ENCODE measurements at places on chromosomes 16 and 17.
A peak's percentile ranks its signal among the peaks of the same experiment; 100 is the strongest.

DNA sequence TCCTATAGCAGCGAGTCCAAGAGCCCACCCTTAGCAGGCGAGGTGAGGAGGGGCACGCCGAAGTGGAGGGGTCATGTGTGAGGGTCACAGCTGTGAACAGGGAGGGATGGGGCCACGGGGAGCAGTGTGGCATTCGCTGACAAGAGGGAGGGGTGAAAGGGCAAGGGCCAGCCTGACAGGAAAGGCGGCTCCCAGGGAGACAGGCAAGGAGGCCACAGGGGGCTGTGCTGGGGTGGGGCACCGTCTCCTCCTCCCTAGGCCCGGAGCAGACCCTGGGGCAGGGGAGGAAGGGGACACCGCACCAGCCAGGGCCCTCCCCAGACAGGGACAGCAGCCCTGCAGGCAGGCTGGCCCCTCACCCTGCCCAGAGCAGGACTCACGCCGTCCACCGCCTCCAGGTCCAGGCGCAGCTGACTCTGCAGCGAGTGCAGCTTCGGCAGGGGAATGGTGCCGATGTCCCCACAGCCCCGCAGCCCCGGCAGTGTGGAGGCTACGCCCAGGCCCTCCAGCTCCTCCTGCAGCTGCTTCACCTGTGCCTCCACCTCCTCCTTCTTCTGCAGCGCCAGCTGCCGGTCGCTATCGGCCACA is 15.1 kb downstream of the GNPTG start:
- no peak for DNase-seq

- DNase-seq, result peak; percentile 57
These were observed 574.6 kb upstream of the HSBP1 start for GRCh38 chr16:83233153-83233552.

- DNase-seq, result no peak
These were observed 220.2 kb upstream of the TBX2 start for GRCh38 chr17:61179380-61179806.

GRCh38 chr16:17084130-17084529 is 386.6 kb downstream of the XYLT1 start:
- DNase-seq, result no peak

- peak; percentile 17 for DNase-seq
These were observed 320.5 kb upstream of the TNRC6C start for GRCh38 chr17:77637818-77638575.

- DNase-seq, result peak; percentile 36
These were observed 9.6 kb downstream of the ZNF205 start for GRCh38 chr16:3121851-3122467.

GRCh38 chr16:87145181-87146176 is 171.7 kb downstream of the C16orf95 start:
- peak; percentile 82 for DNase-seq

GRCh38 chr16:29676989-29677785 is 1.8 kb upstream of the QPRT start:
- DNase-seq, result no peak

- no peak for DNase-seq
These were observed 95.3 kb upstream of the RPL38 start for GRCh38 chr17:74108126-74108705.

- no peak for DNase-seq
These were observed 28.4 kb upstream of the PMP22 start for GRCh38 chr17:15293558-15293957.

DNA sequence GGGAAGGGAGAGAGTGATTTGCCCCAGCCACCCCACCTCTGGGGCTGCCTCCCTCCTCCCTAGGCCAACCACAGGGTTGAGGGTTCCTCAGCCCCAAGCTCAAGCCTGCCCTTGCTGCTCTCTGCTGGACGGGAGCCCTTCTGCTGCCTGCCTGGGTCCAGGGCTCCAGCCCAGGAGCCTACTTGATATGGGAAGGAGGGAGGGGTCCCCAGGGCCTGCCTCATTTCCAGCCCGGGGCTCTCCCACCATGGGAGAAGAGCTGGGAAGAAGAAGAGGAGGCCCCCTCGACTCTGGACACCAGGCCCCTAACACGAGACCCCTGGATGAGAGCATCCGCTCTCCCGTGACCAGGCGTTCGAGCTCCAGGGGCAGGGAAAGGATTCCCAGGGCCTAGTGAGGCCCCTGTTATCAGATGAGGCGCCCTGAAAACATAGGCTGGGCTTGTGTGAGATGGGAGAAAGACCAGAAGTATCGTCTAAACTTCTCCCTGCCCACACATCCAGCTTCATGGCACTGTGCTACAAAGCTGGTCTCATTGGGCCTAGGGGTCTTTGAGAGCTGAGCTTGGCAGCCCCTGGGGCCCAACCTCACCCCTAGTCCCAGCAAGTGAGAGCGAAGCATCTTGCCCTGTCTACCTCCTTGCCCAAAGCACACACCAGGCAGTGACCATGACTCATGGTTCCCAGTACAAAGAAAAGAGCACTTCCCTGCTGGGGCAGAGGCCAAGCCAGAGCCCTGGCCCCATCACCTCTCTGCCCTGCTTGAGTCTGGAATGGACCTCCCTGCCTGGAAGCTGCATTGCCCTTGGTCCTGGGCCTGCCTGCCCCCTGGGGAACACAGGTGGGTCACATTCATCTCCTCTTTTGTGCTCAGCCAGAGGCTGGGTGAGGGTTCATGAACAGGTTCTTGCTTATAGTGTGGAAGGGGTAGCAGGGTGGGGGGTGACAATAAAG is 987 bp downstream of the SLC16A5 start:
- peak; percentile 48 for DNase-seq

DNA sequence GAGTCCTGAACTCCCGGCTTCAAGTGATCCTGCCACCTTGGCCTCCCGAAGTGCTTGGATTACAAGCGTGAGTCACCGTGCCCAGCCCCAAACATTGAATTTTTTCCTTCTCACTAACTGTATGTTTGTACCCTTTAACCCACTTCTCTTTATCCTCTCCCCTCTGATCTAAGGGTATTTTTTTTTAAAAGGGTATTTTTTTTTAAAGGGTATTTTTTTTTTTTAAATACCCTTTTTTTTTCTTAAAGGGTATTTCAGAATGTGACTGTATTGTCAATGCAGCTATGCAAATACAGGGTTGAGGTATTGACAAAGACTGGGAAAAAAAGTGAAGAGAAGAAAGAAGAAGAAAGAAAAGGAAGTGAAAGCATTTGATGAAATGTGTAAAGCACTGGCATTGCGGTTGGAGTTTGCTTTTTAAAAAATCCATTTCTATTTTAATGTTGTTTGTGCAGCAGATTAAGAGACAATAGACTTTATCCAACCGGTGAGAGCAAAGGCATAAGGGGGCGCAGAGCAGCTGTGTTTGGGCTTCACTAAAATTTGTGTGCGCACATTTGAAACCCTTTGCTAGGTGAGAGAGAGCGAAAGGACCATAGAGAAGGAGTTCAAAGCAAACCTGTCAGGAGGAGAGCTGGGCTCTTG is 42.4 kb downstream of the SYT17 start:
- peak; percentile 13 for DNase-seq

DNA sequence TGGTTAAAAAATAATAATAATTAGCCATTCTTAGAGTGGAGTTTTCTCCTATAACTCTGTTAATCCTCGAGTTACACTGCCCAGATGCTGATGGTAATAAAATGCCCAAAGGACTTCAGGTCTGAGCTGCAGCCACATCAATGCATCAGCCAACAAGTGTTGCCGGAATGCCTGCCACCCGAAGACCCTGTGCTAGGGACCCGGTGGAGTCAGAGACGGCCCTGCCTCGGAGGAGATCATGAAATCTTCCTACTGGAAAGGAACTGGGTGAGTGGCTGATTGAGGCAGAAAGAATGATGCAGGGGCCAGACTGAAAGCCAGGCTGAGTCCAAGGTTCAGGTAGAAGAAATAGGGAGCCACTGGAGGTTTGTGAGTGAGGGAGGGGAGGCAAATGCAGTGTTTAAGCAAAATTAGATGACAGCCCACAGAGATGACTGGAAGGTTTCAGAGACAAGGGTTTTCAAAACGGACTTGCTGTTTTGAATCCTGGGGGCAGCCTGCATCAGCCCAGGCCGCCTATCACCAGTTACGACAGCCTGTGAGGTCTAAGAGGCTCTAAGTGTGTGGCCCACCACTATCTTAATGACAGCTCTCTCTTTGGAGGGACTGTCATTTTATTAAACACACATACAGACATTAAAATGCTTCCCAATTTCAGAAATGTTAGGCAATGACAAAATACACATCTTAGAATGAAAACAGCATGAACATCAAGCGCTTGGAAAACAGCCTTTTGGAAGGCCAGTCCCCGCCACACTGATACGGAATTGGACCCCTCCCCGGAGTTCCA is 100.0 kb downstream of the ZNF423 start:
- DNase-seq, result no peak

- DNase-seq, result peak; percentile 92
These were observed 25.9 kb upstream of the APOH start for GRCh38 chr17:66255112-66255511.

- DNase-seq, result no peak
These were observed 8.7 kb downstream of the DNAI2 start for GRCh38 chr17:74282587-74283370.

- peak; percentile 50 for DNase-seq
These were observed 458.6 kb upstream of the GOT2 start for GRCh38 chr16:59192551-59193199.

- no peak for DNase-seq
These were observed 19.9 kb downstream of the CIAPIN1 start for GRCh38 chr16:57427307-57427706.

DNA sequence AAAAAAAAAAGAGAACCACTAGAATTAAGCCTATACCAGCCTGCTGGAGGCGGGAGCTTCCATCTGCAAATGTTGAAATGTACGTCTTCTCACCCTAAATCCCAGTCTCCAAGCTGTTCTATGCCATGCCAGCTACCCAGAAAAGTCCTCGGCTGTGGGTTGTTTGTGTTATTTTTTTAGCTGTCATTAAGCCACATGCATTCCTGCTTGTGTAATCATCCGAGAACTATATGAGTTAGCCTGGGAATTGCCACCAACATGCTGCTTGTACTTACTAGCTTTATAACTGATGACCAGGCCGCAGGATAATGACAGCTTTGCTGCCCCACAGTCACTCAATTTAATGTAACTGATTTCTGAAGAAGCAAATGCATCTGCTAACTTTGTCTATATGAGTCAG is 313.9 kb upstream of the SALL1 start:
- peak; percentile 9 for DNase-seq

DNA sequence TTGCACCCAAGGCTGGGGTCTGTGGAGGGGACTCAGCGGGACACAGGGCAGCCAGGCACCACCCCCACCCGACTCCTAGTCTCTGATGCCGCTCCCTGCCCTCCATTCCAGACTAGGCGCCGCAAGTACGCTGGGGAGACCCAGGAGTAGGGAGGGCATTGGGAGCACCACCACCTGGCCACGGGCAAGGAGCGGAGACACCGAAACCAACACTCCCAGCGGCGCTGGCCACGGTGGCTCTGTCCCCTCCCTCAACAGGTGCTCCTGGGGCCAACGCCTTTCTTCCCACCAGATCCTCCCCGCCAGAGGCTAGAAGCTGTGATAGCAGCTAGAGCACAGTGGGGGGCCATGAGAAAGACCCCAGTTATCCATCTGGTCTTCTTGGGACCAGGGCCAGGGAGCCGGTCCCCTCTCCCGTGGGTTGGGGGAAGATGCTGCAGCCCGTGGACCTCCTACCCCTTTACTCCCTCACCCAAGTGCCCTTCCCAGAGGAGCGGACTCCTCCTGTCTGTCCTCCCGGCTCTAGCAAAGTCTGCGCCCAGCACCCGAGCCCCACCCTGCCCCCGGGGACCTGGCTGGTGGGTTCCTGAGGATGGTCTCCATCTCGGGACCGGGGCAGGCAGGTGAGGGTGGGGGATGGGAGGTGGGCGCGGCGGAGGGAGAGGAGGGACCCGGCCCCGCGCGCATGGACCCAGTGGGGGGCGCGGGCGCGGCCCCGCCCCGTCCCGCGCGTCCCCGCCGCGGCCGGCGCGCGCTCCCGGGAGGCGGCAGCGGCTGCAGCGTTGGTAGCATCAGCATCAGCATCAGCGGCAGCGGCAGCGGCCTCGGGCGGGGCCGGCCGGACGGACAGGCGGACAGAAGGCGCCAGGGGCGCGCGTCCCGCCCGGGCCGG is at the start of gene SYNGR3:
Gene SYNGR3 (plus strand): TSS at position 762 of the 892 bp plus-strand sequence. CDS start 133 bp downstream, outside the sequence.
- no peak for DNase-seq

DNA sequence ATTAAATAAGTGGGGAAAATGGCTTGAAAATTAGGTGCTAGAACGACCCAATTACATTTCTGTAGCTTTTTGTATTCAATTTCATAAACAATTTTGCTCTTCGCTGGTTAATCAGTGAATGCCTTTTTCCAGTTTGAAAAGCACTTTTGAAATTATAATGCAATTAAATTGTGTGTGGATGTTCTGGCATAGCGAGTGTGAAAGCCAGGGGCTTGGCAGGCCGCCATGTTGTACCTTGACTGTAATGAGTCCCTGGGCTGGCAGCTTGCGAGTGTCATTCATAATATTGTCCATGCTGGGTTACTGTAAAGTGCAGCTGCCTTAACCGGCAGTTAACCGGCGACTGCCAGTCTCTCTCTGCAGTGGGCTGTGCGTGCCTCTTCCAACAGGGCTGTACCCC is 177.8 kb downstream of the CCDC182 start:
- no peak for DNase-seq

GRCh38 chr17:877630-878029 is 95.5 kb downstream of the MRM3 start:
- no peak for DNase-seq

DNA sequence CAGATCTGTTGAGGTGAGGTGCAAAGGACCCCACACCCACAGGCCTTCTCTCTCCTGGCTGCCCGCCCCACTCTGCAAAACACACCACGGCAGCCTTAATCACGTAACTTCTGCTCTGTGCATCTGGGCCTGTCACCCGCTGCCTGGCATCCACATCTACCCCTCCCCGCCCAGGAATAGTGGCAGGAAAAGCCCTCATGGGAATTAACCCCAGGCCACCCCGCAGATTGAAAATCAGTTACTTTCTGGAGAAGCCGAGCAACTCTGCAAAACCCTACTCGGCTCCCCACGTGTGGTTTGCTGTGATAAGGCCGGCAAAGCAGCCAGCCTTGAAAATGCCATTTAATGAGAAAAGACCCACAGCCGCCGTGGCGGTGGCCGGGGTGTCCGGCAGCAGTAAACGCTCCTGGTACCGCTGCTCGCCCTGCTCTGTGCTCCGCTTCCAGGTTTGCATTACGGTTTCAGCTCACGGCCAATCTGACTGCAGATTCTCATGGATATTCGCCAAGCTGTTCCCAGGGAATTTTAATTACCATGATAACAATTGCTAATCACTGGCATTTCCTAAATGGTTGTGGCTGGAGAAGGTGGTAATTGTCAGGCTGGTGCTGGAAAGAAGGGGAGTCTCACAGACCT is 78.0 kb upstream of the DOC2B start:
- DNase-seq, result no peak

DNA sequence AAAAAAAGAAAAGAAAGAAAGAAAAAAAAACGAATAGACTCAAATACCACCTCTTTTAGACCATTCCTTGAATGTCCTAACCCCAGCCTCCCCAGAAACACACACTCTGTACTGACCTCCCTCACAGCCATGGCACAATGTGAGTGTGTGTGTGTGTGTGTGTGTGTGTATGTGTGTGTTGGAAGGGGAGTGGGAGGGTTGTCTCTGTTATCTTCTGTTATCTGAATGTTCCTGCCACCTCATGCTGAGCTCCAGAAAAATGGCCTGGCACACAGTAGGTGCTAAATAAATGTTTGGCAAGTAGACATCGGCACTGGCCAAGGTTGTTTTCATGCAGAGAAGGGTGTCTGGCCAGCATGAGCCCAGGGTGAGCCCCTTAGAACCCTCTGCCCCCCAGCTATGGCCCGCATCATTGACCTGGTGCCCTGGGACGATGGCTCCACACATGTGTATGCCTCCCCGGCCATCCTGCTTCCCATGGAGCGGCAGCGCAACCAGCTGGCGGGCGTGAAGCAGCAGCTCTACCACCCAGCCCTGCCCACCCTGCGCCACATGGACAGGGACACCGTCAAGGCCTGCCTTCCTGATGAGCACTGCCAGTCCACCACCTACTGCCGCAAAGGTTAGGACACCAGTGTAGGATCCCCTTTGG is 6.6 kb upstream of the CNGB1 start:
- DNase-seq, result no peak

GRCh38 chr16:49675413-49675812 is 180.5 kb downstream of the ZNF423 start:
- no peak for DNase-seq
